Activated naive CD4-positive, alpha-beta T cell treated with anti-CD3 and anti-CD28 coated beads, Interleukin-2, amount 50 U/mL, for 16 hours (primary cell): ENCODE measurements at places on chromosomes 4 and X.

GRCh38 chr4:108849611-108850168 is 86.8 kb upstream of the ETNPPL start:
- no peak for DNase-seq

DNA sequence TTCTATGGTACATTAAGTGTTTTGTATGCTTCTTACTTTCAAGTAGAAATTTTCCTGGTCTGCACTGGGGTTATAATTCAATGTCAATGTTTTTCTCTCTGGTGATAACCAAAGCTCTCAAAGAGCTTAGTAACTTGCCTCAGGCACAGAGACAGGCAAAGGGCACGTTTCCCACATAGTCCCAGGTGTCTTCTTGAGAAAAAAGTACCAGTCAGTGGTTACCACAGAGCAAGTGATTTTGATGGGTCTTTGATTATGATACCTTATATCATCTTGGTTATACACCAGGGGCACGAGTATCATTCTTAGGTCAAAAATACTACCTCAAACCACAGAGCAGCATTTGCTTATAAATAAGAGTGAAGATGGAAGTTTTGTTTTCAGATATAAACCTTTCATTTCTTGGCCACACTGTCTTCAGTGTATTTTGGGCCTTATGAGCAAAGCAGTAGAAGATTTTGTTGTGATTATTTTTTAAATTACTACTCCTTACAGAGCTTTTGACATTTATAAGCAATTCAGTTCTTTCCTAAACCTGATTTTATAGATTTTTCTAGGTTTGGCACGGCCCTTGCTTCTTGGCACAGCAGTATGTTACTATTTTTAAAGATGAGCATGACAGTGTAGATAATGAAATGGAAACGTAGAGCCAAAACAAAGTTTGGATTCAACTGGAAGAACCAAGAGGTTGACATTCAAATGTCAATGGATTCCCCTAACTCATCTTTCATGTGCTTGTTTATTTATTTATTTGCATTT is 85.3 kb upstream of the TLL1 start:
- no peak for DNase-seq

- DNase-seq = no peak
These were observed 213.2 kb downstream of the KDR start for GRCh38 chr4:54912155-54912554.

GRCh38 chr4:40546969-40547788 is 82.5 kb downstream of the RBM47 start:
- no peak for DNase-seq

DNA sequence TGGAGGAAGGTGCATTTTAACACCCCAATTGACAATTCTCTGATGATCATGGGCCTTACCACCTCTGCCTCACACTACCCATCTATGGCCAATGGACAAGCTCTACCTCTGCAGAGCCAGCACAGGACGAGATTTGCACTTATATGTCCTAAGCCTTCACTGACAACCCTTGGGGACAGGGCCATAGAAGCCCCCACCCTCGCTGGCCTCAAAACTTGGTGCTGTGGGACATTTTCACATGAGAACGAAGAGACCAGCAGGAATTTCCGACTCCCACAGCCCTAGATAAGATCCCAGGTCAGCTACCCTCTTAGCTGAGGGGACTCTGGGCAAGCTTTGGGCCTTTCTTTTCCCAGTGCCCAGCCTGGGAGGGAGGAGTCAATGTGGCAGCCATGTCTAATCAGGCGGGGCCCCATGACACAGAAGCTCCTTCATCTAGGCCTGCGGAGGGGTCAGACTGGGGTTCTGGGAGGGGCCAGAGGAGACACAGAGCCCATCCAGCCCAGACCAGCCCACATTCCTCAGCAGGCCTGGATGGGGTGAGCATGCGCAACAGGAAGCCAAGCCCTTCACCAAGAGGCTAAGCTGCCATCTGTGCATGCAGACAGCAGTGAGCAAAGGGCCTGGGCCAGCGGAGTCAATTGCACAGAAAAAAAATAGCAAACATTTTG is 12.1 kb downstream of the PJA1 start:
- DNase-seq = no peak

DNA sequence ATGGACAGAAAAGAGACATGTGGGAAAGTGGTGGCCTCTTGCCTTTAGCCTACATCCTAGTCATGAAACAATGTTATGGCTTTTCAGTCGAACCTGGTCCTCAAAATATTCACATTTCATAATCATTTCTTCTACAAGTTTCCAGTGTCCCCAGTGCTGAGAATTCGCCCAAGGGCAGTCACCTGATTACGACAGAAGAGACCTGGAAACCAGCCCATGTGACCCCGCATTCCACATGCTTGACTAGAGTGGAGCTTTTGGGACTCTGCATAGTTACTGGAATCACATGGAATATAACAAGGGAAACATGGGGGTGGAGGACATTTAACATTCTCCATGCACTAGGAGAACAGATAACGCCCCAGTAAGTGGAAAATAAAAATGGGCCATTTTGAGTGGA is 100.1 kb downstream of the PPARGC1A start:
- DNase-seq = no peak
